ENCODE measurements at places on chromosomes 1 and 21. TPM values are rescaled to one million over a fixed set of nuclear protein-coding genes. Genes with fewer than 3 reads are reported as not detected.

Gene SYCP1
- total RNA-seq = not detected

Gene VPS45
- 48.5 TPM for total RNA-seq

Gene MIXL1
- not detected for total RNA-seq

Gene ATP6V1G3
- total RNA-seq = not detected

Gene TMPRSS2
- total RNA-seq = 9.0 TPM

Gene PIK3C2B
- total RNA-seq = 0.91 TPM

Gene CLCA1
- total RNA-seq = not detected

Gene PRUNE1
- total RNA-seq = 21.3 TPM

Gene NUP133
- total RNA-seq = 57.0 TPM

Gene MRPS14
- 29.0 TPM for total RNA-seq

Gene RGS2
- 7.9 TPM for total RNA-seq

Gene MROH7
- not detected for total RNA-seq

Gene TCHH
- total RNA-seq = not detected

Gene CD101
- 9.3 TPM for total RNA-seq

Gene SLC30A10
- total RNA-seq = not detected

Gene OR2L3
- not detected for total RNA-seq

Gene WDR47
- 16.8 TPM for total RNA-seq

Gene SPRR2A
- not detected for total RNA-seq

Gene DDAH1
- 56.3 TPM for total RNA-seq

Gene ETV3L
- not detected for total RNA-seq

Gene CYP4A22
- total RNA-seq = not detected

Gene FAM163A
- 0.06 TPM for total RNA-seq

Gene TAS1R3
- total RNA-seq = under 0.01 TPM

Gene DDOST
- total RNA-seq = 311 TPM

Gene CFHR2
- not detected for total RNA-seq

Gene LCE1B
- total RNA-seq = not detected

Gene CELF3
- total RNA-seq = 0.11 TPM

Gene STYXL2
- not detected for total RNA-seq
